HS-5 (cell line): ENCODE measurements at places on chromosomes 16 and 17.

DNA sequence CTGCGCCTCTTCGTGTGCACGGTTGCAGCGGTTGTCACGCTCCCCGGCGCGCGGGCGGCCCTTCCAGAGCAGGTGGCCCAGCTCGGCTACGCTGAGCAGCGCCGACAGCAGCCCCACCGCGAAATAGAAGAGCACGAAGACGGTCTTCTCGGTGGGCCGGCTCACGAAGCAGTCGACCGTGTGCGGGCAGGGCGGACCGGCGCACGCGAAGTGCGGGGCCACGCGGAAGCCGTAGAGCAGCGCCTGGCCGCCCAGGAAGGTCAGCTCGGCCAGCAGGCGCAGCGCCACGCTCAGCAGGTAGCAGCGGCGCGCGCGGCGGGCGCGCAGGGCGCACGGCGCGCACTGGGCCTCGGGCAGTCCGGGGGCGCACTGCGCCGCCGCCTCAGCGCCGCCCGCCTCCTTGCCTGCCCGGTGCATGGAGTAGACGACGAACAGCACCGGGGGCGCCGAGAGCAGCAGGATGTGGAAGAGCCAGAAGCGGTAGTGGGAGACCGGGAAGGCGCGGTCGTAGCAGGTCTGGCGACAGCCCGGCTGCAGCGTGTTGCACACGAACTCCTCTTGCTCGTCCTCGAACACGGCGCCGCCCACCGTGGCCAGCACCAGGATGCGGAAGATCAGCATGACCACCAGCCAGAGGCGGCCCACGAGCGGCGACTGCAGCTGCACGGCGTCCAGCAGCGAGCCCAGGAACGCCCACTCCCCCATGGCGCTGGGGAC, 1.3 kb downstream of the GJD3 start:
- no peak for DNase-seq

DNA sequence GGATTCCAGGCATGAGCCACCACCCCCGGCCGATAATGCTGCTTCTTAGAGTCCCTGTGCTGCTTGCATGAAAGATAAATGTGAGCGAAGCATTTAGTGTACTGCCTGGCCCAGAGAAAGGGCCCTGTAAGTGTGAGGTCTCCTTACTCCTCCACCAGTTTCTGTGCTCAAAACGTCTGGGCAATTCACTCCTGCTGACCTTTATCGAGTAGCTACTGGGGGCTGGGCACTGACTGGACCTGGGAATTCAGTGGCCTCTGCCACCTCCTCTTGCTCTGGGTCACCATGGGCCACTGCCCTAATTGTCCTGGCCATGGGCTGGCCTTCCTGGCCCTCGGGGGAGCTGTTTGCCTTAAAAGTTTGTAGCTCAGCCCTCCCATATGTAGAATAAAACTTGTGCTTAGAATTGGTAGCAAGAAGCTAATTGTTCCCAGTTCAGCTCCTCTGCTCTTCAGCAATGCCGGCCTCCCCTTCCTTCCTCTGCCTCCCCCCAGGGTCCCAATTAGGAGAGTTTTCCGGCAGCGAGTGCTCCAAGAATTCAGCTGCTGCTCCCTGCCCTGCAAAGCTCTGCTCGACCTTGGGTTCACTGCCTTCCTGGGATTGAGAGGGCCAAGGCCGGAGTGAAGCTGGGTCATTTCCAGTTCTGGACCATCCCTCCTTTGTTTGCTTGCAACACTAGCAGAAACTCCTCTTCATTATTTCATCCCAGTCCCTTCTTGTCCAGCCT, 98.9 kb upstream of the CDC42EP4 start:
- DNase-seq: no peak

DNA sequence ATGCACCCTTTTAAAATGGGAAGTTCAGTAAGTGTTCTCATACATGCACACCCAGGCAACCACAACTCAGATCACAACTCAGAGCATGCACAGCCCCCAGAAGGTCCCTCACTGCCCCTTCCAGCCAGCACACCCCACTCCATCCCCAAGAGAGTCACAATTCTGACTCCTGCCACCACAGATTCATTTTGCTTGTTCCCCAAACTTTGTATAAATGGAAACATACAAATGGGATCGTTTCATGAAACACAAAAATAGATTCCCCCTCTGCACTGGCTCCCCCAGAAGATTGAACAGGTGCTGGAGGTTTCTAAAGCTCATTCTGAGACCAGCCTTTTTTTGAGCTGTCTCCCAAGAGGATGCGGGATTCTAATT, 3.3 kb upstream of the TNFRSF13B start:
- no peak for DNase-seq

DNA sequence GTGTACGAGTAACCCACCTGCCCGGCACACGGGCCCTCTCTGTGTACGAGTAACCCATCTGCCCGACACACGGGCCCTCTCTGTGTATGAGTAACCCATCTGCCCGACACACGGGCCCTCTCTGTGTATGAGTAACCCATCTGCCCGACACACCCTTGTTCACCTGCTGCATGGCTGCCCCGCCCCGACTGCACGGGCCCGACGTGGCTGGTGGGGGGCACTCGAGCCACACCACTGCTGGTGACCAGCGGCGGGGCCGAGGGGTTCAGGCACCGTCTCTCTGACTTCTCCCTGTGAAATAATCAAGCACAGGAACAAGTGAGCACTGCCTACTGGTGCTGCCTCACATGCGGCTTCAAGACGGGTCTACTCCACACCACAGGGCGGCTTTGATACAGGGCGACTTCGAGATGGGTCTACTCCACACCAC, 22.1 kb downstream of the MAP1LC3B start:
- no peak for DNase-seq

DNA sequence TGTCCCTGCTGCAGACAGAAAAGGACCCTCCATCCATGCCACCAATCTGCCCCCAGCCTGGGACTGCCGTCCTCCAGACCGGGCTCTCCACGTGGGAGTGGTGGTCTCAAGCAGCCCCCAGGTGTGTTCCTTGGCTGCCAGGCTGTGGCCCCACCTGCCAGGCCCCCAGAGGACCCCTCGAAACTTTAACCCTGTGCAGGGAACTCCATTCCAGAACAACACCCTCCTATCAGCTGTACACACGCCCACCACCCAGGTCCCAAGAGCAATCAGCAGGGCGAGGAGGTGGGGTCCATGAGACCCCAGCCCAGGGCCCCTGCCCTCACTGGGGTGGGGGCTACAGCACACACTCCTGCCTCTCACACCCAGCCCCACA, 1.4 kb downstream of the PYCR1 start:
- no peak for DNase-seq
